Daoy (cell line): ENCODE measurements at places on chromosomes 2 and 18. TPM values are rescaled to one million over a fixed set of nuclear protein-coding genes. Genes with fewer than 3 reads are reported as not detected.

- peak; percentile 66 for DNase-seq
Observed at GRCh38 chr2:171798156-171798820, 95.8 kb downstream of the SLC25A12 start.

GRCh38 chr2:195021711-195022507, 635.1 kb upstream of the SLC39A10 start:
- no peak for DNase-seq

The UBR3 gene
- 16.3 and 19.7 TPM in 2 replicates for total RNA-seq

The CELF4 gene
- not detected in 2 replicates for total RNA-seq
